Stimulated activated CD4-positive, alpha-beta T cell treated with anti-CD3 and anti-CD28 coated beads, Interleukin-4, amount 100 ng/mL, for 1 hour (primary cell): ENCODE measurements at places on chromosomes 12 and 14.

- no peak for DNase-seq
Measured at GRCh38 chr12:111249018-111249370, 119.9 kb downstream of the PHETA1 start.

GRCh38 chr14:104372390-104373054, 207.0 kb upstream of the C14orf180 start:
- DNase-seq: no peak

GRCh38 chr12:114868995-114869834, 185.2 kb upstream of the TBX3 start:
- DNase-seq: no peak

- DNase-seq: no peak
Measured at GRCh38 chr14:39554576-39554975, 122.3 kb upstream of the FBXO33 start.

GRCh38 chr12:103962493-103962892, 3.2 kb upstream of the TDG start:
- DNase-seq: no peak

- DNase-seq: no peak
Measured at GRCh38 chr12:110896559-110896958, 23.8 kb downstream of the MYL2 start.

GRCh38 chr12:162467-163307, 51.3 kb downstream of the SLC6A12 start:
- DNase-seq: no peak

GRCh38 chr12:128649902-128650301, 173.9 kb downstream of the SLC15A4 start:
- no peak for DNase-seq

- DNase-seq: no peak
Measured at GRCh38 chr12:66066137-66066928, 64.2 kb downstream of the LLPH start.

DNA sequence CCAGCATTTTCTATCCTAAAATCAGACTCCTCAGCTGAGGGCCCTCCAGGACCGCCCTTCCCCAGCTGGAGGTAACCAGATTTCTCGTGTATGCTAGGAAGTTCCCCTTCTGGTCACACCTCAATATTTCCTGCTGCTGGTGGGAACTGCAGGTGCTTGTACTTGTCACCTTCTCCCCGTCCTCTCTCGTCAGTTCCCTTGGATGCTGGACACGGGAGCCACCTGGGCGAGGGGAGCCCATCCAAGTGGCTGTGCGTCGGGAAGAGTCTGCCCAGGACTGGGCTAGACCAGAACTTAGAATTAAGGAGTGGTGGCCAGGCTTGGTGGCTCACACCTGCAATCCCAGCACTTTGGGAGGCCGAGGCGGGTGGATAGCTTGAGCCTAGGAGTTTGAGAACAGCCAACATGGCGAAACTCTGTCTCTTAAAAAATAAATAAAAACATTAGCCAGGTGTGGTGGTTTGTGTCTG, 23.2 kb upstream of the KIF26A start:
- DNase-seq: no peak
